ENCODE measurements at places on chromosomes 13 and 19. TPM values are rescaled to one million over a fixed set of nuclear protein-coding genes. Genes with fewer than 3 reads are reported as not detected.
A peak's percentile ranks its signal among the peaks of the same experiment; 100 is the strongest.

DNA sequence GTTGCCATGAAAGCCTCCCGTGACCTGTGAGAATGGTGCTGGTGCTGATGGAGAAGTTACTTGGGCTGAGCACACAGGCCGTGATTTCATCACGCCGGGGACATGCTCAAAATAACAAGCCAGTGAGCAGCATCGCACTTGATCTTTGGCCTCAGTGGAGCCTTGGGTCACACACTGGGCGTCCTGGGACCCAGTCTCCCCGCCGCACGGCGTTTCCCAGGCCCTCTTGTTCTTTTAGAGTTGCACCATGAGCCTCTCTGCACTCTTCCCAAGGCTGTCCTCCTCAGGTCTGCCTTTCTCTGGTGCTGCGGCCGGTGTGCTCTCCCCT, 9.5 kb upstream of the NDUFS7 start:
- H3K27ac ChIP-seq = no peak overlapping the region
- DNase-seq = no peak
- peaks cover 56% of the 10 kb centered on the region for H3K36me3 ChIP-seq
- no peaks in the 10 kb centered on the region for H3K27me3 ChIP-seq
- no peaks in the 10 kb centered on the region for H3K4me1 ChIP-seq
- no peak overlapping the region for H3K4me3 ChIP-seq

- H3K4me1 ChIP-seq = no peaks in the 10 kb centered on the region
- no peak overlapping the region for H3K27ac ChIP-seq
- no peak for DNase-seq
- H3K27me3 ChIP-seq = no peaks in the 10 kb centered on the region
Observed at GRCh38 chr13:66171920-66172319, 1058.2 kb downstream of the PCDH9 start.

DNA sequence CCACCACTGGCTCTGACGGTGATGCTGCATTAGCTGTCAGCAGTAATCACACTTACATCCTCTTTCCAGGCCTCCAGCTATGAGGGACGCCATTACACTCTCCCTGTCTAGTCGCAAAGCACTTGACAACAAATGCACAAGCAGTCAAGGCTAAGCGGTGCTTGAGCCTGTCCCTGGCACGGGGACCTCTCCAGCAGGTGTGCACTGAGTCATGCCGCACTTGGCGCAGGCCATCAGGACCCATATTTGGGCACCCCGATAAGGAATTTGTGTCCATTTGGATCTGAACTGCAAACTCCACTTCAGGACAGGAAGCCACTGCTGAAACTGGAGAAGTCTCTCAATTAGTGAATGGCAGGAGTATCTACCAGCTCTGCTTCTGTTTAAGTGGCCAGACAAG, 301.9 kb upstream of the OBI1 start:
- H3K27me3 ChIP-seq = no peaks in the 10 kb centered on the region
- H3K36me3 ChIP-seq = no peaks in the 10 kb centered on the region
- H3K27ac ChIP-seq = no peak overlapping the region

DNA sequence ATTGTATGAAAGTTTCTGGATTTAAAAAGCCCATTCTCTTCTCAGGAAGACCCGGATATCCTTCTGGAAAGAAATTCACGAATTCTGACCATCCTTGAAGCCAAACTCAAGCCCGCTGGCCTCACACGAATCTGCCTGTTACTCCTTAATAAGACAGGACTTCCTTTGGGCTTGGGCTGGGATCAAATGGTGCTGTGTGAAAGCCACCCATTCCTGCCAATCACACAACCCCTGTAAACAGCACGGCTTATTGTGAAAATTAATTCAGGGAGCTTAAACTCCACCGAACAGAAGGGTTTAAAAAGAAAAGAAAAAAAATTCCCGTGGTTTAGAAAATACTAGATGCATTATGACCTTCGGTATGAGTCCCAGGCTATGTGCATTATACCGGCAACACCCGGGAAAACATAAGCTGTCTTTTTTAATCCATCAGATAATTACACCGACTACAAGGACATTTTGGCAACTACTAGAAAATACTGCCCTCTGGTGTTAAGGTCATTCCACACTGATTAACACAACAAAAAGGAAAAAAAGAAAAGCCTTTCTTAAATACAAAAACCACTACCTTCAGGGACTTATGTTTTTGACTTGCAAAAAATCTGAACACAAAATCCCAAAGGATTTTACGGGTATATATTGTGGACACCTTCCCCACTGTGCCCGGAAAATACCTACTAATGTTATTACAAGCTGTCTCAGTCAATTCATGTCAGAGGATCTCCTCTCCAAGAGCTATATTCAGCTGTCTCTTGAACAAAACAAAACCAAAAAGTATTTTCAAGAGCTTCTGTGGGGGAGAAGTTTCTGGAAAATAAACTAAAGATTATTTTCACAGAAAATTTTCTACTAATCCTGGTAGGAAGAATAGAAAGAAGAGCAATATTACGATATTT, 76.0 kb upstream of the LSM14A start:
- DNase-seq = no peak
- H3K4me1 ChIP-seq = no peaks in the 10 kb centered on the region
- peak overlapping the region; percentile 17 for H3K27ac ChIP-seq
- no peak overlapping the region for H3K4me3 ChIP-seq

ZNF534 gene
- 0.29 TPM for total RNA-seq

GRCh38 chr19:48958006-48958405, 3.3 kb downstream of the BAX start:
- DNase-seq = no peak
- H3K4me1 ChIP-seq = peaks cover 16% of the 10 kb centered on the region
- no peaks in the 10 kb centered on the region for H3K27me3 ChIP-seq
- peaks cover 9% of the 10 kb centered on the region for H3K36me3 ChIP-seq
- H3K4me3 ChIP-seq = no peak overlapping the region
- H3K27ac ChIP-seq = no peak overlapping the region

GRCh38 chr19:44808463-44809371, at the start of gene BCAM:
Gene BCAM, plus strand, starts transcription at chr19:44809103. Its CDS starts 22 bp downstream, at chr19:44809125.
- DNase-seq = peak; percentile 91
- H3K36me3 ChIP-seq = peaks cover 13% of the 10 kb centered on the region
- peak within 1 kb of the TSS; percentile 85 for H3K27ac ChIP-seq
- H3K4me1 ChIP-seq = peaks cover 18% of the 10 kb centered on the region

ANGPTL8 gene
- not detected for total RNA-seq

AXL gene
- total RNA-seq = 59.1 TPM

ZNF570 gene
- 4.4 TPM for total RNA-seq

DNA sequence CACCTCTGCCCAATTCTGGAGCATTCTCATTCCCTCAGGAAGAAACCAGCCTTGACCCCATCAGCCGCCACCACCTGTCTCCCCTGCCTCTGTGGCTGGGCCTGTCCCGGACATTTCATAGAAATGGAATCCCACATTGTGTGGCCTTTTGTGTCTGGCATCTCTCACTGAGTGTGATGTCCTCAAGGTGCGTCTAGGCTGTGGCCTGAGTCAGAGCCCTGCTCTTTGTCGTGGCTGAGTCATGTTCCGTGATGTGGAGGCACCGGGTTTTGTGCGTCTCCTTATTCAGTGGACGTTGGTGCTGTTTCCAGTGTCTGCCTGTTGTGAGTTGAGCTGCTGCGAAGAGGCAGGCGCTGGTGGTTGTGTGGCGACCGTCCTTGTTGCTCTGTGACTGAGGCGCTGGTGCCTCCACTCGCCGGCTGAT, 3.5 kb downstream of the FZR1 start:
- no peak overlapping the region for H3K4me3 ChIP-seq
- H3K36me3 ChIP-seq = no peaks in the 10 kb centered on the region
- H3K27ac ChIP-seq = no peak overlapping the region

GRCh38 chr13:110985541-110985940, 70.7 kb upstream of the ANKRD10 start:
- no peak overlapping the region for H3K27ac ChIP-seq
- no peaks in the 10 kb centered on the region for H3K27me3 ChIP-seq
- peaks cover 9% of the 10 kb centered on the region for H3K4me1 ChIP-seq
- no peak for DNase-seq
- H3K36me3 ChIP-seq = no peaks in the 10 kb centered on the region

FSTL3 gene
- total RNA-seq = 114 TPM

ZNF836 gene
- total RNA-seq = 20.7 TPM

DNA sequence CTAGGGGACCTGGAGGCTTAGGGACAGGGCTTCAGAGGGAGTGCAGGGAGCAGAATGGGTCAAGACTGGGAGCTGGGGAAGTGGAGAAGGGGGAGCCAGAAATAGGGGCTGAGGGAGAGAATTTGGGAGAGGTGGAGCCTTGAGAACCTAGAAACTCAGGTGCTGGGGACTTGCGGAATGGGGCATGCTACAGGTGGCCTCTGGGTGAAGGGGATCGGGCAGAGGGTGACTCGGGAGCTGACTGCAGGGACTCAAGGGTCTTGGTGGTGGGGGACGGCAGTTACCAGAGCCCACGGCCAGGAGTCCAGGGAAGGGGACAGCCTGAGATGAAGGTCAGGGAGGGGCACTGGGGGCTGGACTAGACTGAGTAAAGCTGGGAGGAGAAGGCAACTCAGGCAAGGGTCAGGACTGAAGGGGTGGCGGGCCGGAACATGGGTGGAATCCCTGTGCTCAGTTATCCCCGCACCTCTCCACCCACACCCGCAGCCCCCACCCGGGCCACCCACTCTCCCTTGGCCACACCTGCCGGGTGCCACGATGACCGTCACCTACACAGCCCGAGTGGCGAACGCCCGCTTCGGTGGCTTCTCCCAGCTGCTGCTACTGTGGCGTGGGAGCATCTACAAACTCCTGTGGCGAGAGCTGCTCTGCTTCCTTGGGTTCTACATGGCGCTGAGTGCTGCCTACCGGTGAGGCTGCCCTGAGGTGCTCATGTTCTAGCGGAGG, 628 bp downstream of the BEST2 start:
- peaks cover 10% of the 10 kb centered on the region for H3K4me1 ChIP-seq
- peaks cover 7% of the 10 kb centered on the region for H3K27me3 ChIP-seq
- H3K36me3 ChIP-seq = peaks cover 9% of the 10 kb centered on the region
- no peak overlapping the region for H3K27ac ChIP-seq
- no peak overlapping the region for H3K4me3 ChIP-seq

GRCh38 chr19:42548552-42548951, 20.3 kb upstream of the CEACAM1 start:
- no peak overlapping the region for H3K27ac ChIP-seq
- H3K36me3 ChIP-seq = no peaks in the 10 kb centered on the region
- H3K4me3 ChIP-seq = no peak overlapping the region
- no peak for DNase-seq

DNA sequence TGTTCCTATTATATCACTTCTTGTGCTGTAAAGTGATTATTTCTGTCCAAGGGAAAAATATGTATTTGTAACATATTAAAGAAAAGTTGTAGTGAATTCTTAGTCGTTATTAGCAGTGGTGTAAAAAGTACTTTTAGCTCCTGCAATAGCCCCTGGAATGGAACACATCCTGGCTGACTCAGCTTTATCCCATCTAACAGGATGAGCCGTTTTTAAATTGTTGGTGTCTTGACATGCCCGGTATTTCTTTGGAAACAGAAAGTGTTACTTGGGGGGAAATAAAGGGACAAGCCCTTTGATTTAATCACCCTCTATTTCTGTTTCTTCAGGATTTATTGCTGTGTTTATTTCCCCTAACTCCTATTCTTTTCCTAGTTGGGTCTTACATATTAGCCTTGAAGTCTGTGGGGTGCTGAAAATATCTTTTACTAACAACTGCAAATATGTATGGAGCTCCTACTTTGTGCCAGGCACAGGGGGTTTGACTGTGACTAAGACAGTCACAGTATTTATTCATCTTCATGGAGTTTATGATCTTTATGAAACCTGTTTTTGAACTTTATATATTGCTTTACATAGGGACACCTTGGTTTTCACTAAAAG, 17.9 kb downstream of the COG3 start:
- no peak overlapping the region for H3K27ac ChIP-seq
- H3K27me3 ChIP-seq = no peaks in the 10 kb centered on the region
- no peak for DNase-seq
- peaks cover 70% of the 10 kb centered on the region for H3K36me3 ChIP-seq

GRCh38 chr13:53198736-53199135, 170.1 kb downstream of the OLFM4 start:
- peaks cover 33% of the 10 kb centered on the region for H3K27me3 ChIP-seq
- H3K4me3 ChIP-seq = no peak overlapping the region
- no peak for DNase-seq
- H3K4me1 ChIP-seq = no peaks in the 10 kb centered on the region

RAB3A gene
- 1.9 TPM for total RNA-seq

- H3K4me1 ChIP-seq = no peaks in the 10 kb centered on the region
- H3K27me3 ChIP-seq = no peaks in the 10 kb centered on the region
- DNase-seq = no peak
Observed at GRCh38 chr13:38700051-38700450, 13.2 kb downstream of the FREM2 start.

GRCh38 chr19:24101459-24102115, 14.6 kb downstream of the ZNF254 start:
- H3K4me1 ChIP-seq = no peaks in the 10 kb centered on the region
- no peaks in the 10 kb centered on the region for H3K27me3 ChIP-seq
- H3K27ac ChIP-seq = no peak overlapping the region
- no peak overlapping the region for H3K4me3 ChIP-seq
- H3K36me3 ChIP-seq = peaks cover 21% of the 10 kb centered on the region

DNA sequence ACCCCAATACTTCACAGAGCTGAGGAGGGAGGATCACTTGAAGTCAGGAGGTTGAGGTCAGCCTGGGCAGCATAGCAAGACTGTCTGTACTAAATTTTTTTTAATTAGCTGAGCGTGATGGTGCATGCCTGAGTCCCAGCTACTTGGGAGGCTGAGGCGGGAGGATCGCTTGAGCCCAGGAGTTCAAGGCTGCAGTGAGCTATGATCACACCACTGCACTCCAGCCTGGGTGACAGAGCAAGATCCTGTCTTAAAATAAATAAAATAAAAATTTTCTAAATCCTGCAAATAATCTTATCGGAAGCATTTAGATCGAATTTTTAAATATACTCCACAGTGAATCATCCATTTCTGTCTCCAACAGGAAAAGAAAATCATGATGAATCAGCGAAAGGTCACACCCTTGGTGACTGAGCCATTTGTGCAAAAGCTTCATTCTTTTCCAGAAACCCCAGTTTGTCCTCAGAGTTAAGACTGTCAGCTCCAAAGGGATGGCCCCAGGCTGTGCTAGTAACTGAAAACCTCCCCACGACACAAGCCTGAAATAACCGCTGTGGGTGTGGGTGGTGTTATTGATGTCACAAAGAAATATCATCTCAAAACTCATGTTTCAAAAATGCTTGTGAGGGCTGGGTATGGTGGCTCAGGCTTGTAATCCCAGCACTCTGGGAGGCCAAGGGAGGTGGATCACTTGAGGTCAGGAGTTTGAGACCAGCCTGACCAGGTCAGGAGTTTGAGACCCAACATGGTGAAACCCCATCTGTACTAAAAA, 167.6 kb downstream of the PTPRS start:
- no peak for DNase-seq
- H3K4me1 ChIP-seq = no peaks in the 10 kb centered on the region
- H3K4me3 ChIP-seq = no peak overlapping the region

IRGC gene
- total RNA-seq = not detected

GRCh38 chr13:103130681-103131210, 64.5 kb upstream of the SLC10A2 start:
- no peak for DNase-seq
- H3K4me3 ChIP-seq = no peak overlapping the region
- H3K36me3 ChIP-seq = no peaks in the 10 kb centered on the region
- no peaks in the 10 kb centered on the region for H3K27me3 ChIP-seq
- no peaks in the 10 kb centered on the region for H3K4me1 ChIP-seq

SULT2A1 gene
- not detected for total RNA-seq

- H3K27ac ChIP-seq = no peak overlapping the region
- DNase-seq = no peak
- H3K27me3 ChIP-seq = no peaks in the 10 kb centered on the region
Observed at GRCh38 chr13:76387566-76387965, 498.6 kb downstream of the KCTD12 start.

All from upper lobe of right lung (tissue), 1 donor.